ENCODE measurements at places on chromosomes 6 and 20.
A peak's percentile ranks its signal among the peaks of the same experiment; 100 is the strongest.

GRCh38 chr6:53162606-53163005 is 14.0 kb upstream of the GCM1 start:
- DNase-seq: no peak

DNA sequence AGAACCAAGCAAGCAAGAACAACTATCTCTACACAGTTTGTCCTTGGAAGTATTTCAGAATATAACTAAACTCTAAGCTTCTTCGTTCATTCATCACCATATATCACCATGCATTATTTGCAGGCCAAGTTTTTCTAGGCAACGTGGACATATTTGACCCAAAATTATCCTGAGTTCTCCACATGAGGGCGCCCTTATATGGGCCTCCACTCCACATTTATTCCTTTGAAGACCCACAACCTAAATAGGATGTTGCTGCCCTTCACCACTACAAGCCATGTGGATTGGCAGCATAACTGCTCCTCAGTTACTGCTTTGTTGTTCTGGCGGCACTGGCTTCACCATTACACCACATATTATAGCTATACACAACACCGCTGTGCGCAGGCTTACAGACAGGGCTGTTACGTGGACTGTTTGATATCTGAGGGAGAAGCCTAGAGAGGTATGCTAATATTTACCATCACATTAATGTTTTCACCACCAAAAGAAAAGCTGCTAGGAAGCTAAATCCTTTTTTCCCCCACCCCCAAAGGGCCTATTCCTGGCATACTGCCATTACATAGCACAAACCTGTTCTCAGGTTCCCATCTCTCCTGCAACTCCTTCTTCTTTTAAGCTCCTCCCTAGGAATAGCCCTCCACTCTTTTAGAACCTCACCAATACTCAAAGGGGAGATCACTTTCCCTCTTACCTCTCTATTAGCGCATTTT is 411.7 kb downstream of the C6orf118 start:
- DNase-seq: peak; percentile 92

DNA sequence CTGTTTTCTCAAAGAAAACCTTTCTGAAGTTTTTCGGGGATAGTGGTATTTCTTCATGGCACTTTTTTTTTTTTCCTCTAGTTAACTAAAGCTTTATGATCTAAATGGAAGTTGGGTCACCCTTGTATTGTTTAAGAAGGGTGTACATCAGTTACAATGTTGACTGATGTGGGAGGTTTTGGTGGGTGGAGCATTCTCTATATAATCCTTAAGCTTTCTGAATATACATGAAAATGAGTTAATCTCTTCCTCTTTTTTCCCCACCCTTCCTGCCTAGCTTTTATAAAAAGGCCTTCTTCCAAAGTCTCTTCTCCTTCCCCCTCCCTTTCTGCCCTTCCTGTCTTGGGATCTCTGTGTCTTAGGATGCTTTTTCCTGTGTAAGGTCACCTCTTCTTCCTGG is 47.2 kb downstream of the DHX35 start:
- DNase-seq: no peak

DNA sequence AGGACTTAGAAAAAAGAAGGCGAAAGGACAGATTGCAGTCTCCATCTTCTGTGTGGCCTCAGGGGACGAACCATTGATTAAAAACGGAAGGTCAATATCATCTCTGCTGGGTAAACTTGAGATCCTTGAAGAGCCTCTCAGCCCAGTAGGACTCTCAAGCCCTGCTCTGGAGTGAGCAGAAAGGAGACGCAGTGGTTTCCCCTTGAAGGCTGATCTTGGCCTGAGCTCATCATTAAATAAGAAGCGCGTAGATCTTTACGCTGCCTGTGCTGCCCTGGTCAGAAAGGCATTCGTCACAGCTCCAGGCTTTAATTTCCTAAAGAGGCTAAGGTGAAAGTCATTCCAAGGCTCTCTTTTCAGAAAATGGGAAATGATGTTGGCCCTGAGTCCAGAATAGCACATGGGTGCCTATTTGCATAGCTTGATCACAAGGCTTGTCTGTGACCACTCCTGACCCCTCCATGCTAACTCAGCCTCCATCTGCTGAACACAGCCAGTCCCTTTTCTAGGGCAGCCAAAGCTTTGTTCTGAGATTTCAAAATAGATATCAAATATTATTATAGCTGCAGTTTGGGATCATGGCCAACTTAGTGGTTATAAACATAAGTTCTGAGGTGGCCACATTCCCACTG is 29.3 kb upstream of the XRN2 start:
- no peak for DNase-seq

GRCh38 chr20:51014797-51015722 is 7.8 kb downstream of the KCNG1 start:
- DNase-seq: no peak
